CD8-positive, alpha-beta T cell (primary cell): ENCODE measurements at places on chromosomes 1 and 21.

GRCh38 chr1:174204697-174205308 is 45.5 kb downstream of the RABGAP1L start:
- DNase-seq, result no peak

DNA sequence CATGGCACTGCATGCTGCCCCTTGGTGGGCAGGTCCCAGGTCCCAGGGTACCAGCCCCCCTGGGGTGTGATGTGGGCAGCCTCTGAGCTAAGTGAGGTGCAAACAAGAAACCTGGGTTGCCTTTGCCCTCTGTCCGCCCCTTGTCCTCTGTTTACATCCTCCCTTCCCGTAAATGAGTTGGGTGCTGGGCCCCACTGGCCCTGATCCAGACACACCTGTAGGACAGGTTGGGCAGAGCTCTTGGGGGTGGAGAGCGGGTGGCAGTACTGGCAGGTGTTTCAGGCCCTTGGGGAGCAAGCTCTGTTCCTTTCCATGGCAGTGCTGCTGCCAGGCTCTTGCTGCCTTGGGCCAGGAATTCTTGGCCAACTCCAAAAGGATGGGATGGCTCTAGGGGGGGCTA is 35.8 kb downstream of the ELF3 start:
- no peak for DNase-seq

DNA sequence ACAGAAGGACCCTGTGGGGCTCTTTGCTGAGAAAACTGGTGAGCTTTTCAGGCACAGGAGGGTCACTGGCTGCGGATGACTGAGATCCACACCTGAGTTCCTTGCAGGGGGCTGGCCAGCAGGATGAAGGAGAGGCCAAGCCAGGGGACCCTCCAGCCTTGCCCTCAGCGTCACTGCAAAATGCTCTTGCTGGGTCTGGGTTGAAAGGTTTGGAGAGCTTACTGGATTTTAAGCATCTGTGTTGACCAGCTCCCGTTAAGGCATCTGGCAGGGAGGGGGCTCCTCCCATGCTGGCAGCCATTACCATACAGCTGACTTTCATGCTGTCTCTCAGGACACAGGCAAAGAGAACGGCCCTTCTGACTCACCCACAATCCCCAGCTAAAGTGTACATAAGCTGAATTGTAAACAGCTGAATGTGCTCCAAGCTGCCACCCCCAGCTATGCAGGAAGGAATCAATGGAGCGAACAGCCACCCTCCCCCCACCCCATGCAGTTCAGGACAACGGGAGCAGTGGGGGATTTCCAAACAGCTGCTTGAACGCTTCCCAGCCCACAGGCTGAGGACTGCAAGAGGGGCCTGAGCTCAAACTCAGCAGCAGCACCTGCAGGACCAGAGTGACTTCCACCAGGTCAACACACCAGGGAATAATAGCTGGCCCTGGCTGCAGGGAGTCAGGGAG is 21.3 kb upstream of the A3GALT2 start:
- DNase-seq, result no peak

GRCh38 chr1:89576013-89576412 is 51.4 kb downstream of the LRRC8B start:
- no peak for DNase-seq
